ENCODE measurements at places on chromosomes 5 and 9.

DNA sequence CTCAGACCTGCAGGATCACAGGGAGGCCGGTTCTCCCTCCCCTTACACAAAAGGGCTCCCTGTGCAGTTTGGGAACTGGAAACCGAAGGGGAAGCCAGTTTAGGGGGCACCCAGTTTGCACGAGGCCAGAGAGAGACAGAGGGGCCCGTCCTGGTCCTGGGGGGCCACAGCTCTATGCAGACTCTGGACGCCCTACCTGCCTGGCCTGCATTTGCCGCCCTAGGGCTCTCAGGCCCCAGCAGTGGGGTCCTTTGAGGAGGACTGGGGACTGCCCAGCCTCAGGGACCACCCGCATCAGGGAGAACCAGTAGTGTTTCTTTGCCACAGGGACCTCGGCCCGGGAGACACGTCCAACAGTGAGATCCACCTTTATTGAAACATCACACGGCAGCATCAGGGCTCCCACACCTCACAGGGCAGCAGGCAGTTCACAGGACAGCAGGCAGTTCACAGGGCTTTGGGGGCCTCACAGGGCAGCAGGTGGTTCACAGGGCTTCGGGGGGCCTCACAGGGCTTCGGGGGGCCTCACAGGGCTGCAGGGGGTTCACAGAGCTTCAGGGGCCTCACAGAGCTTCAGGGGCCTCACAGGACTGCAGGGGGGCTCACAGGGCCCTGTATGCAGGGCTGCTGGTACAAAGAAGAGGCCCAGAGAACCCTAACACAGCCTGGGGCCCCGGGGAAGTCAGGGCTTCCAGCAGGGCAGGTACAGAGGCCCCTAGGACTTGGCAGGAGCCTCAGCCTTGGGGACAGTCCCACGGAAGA is 648 bp upstream of the NSMF start:
- DNase-seq: no peak

GRCh38 chr9:91395553-91396471 is 27.8 kb downstream of the NFIL3 start:
- DNase-seq: no peak

- DNase-seq: no peak
These were observed 41.8 kb upstream of the ROR2 start for GRCh38 chr9:91991721-91992341.

DNA sequence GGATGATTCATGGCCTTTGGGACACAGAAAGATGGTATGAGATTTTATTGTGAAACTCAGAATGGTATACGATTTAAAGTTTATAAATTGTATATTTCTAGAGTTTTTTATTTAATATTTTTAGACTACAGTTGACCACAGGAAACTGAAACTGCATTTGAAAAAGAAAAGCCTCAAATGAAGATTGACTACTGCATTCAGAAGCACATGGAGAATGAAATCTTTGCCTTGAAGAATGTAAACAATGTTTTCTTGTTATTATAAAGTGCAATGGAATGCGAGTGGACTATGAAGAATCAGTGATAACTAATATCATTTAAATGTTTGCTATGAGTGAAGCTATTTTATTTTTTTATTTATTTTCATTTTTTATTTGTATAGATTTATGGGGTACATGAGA is 169.1 kb upstream of the CDH18 start:
- DNase-seq: no peak

DNA sequence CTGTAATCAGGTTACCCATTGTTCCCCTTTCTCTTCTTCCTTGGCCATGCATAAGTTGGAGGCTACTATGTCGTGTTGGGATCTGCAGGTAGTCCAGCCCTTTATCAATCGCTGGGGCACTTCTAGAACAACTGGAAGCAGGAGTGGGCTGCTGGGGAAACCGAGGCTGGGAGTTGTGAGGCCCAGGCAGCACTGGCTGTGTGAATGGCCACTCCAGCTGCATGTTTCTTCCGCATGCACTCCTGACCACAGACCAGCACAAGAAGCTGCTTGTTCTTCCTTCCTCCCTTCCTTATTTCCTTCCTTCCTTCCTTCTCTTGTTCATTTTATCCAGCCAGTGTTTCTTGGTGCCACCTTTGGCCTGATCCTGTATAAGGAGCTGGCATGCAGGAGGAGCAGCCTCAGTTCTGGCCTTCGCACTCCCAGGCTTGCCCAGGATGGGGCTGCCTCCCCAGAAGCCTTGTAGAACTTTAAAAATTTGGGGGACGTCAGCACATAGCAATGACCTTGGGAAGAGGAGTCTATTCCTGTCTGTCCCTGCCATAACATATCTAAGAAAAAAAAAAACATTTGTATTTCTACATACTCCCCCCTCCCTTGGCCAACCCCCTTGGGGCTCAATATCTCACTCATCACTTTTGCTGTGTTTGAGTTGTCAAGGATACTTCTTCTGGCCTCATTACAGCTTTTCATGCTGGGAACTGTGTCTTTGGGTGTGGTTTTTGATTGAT is 20.8 kb upstream of the CXCL14 start:
- DNase-seq: no peak

- no peak for DNase-seq
These were observed 62.3 kb upstream of the RIOK2 start for GRCh38 chr5:97245386-97245785.
